ENCODE measurements at places on chromosomes 1 and 21.

DNA sequence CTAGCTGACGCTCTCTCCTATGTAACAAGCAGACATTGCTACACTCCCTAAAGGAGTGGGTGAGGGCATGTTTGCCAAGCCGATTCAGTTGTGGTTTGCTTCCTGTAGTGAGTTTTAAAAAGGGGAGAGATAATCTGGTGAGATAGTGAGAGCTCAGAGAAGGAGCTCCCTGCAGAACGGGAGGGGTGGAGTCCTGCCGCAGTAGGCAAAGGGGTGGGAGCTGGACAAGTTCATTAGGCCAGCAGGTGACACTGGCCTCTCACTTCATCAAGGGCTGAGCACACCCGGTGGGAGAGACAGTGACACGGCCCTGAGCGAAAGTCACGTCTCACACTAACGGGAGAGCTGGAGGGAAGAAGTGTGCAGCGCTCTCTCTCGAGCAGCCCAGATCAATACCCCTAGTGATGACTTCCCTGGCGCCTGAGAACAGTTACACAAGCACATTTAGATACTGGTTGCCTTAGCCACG is 144.0 kb upstream of the CD34 start:
- DNase-seq = no peak

GRCh38 chr1:207633226-207633625 is 11.7 kb upstream of the CR1L start:
- DNase-seq = no peak

GRCh38 chr1:115873184-115873583 is 32.3 kb upstream of the NHLH2 start:
- DNase-seq = no peak

DNA sequence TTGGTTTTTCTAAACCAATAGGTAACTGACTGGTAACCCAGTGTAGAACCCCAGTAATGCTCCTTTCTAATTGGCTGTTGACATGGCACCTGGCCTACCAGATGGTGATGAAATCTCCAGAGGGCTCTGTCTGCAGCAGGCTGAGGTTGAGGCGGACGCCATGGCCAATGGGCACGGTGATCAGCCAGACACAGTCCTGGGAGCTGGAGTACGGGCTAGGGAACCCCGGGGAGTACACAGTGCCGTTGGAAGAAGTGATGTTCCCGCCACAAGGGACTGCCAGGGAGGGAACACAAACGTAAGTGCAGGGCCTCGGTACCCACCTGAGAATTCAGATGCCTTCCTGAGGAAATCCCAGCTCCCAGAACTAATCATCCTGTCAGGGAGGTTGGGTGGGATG is 129.8 kb downstream of the ZSCAN20 start:
- DNase-seq = no peak

DNA sequence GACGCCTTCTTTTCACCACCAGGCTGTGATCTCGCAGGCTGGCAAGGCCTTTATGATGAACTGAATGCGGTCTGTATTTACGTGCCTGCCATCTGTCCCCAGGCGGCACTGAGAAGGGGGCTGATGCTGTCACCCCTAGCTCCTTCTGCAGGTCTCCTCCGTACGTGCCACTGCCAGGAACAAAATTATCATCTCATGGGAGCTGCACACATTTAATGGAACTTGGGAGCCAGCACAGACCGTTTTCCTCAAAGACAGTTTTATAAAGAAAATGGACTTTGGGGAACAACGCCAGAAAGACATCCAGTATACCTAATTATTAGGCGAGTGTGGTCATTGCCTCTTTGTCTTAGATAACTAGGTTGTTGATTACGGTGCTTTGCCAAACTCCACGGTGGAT is 434.5 kb downstream of the KIF26B start:
- no peak for DNase-seq

- no peak for DNase-seq
Observed at GRCh38 chr1:201888282-201889089, at the start of gene SHISA4. Gene SHISA4, plus strand, starts transcription at chr1:201888898. Its CDS starts 97 bp downstream, at chr1:201888995.

GRCh38 chr1:181117648-181118449 is 29.3 kb downstream of the IER5 start:
- no peak for DNase-seq

DNA sequence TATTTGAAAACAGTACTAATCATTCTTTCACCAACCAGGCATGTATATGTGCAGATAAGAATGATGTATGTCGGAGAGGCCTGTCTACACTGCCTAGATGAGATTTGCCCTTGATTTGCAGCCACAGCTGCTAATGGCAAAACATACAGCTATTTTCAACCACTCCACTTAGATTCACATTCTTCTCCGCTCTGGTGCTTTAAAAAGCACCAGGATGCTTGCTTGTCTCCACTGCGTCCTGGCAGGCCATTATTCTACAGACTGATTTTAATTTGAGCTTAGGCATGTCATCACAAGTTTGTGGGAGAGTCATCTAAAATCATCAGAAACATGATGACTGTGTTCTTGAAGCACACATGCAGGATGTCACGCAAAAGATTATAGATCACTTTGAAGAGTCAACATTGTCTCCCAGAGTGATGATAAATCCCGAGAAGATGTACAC is 119.0 kb upstream of the NRIP1 start:
- DNase-seq = no peak

DNA sequence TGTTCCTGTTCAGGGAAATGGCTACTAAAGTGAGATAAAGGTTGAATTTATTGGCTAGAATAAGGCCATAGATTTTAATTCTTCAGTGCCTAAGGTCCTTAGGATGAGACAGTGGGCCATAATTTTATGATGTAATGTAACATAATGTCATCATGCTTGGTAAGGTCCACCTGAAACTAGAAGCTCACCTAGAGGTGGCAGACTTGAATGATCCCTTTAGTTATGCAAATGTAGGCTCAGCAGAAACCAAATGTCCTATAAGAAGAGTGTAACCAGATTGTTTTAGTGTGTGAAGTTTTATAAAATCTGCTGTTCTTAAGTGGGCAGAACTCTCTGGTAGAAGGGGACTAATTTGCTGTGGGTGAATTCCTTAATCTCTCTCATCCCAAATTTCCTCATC is 13.5 kb upstream of the SETDB1 start:
- DNase-seq = no peak

GRCh38 chr1:54894271-54894670 is 7.3 kb upstream of the DHCR24 start:
- no peak for DNase-seq
